ENCODE measurements at places on chromosomes 2 and 18.

DNA sequence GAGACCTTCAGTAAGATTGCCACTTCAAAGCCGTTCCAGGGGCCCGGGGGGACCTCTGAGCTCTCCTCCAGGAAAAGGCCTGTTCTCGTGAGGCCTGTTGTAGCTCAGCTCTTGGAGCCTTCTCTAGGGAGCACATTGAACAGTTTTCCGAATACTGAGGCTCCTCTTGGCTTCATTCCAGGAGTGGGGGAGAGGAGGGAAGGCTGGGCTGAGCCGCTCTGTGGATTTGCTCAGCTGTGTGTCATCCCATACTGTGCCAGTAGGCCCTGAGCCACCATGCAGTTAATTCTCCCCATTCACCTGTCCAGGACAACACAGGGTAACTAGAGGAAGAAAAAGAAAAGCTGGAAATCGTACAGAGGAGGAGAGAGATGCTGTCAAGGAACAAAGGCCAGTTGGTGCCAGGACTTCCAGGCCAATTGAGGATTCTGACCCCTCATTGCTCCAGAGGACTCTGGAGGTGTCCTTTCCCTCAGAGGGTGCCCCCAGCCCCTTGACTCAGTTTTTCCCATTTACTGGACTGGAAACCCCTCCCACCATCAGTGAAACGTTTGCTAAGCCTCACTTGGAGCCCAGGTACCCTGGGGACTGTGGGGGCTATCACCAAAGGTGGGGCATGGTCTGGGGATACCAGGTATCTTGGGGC is 41.4 kb downstream of the HS1BP3 start:
- DNase-seq: no peak

- DNase-seq: no peak
Observed at GRCh38 chr2:24471662-24472061, 19.4 kb upstream of the NCOA1 start.

DNA sequence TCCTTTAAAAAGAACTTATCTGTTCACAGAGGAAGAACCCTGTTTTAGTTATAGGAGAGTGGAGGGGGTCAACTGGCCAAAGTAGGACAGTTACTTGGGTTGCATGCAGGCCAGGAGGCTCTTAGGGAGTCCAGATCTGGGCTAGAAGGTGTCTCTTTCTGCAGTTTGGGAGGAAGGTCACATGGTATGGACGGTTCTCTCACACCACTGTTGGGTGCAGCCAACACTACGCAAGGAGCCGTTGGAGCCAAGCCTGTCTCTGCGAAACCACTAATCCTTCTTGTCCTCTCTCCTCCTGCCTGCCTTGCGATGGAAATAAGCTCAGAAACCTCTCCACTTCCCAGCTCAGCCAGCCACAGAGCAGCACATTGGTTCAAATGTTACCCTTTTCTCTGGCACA is 105.9 kb upstream of the TGFA start:
- DNase-seq: no peak

DNA sequence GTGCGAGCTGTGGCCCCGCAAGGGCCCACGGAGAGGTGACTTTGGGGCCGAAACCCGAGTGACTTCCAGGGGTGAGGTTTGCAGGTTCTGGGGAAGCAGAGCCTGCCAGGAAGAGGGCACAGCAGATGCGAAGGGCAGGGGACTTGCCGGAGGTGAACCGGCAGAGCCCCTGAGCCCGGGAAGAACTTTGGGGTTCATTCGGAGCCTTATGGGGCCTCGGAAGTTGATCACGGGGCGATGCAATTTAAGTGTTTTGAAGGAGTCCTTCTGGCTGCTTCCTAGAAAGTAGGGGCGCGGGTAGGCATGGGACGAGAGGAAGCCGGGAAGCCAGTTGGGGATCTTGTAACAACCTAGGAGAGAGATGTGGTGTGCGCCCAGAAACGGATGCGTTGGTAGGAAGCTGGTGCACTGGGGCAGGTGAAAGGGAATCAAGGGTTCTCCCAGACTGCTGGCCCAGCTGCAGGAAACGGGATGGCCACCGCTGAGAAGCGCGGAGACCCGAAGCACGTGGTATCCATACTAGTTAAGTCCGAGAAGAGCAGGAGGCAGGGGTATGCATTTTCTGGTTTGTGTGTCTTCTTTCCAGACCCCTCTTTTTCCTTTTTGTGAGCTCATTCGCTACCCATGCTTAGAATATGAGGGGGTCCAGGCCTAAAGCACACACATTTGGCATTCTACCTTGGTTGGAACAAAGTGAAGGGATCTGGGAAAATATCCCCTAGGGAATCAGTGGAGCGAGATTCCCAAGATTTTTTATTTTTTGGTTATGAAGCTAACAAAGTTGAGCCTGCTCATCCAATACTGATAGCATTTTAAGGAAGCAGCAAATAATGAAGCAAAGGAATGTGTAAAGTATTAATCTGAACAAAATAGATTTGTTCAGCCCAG is 758 bp downstream of the SCLY start:
- no peak for DNase-seq

DNA sequence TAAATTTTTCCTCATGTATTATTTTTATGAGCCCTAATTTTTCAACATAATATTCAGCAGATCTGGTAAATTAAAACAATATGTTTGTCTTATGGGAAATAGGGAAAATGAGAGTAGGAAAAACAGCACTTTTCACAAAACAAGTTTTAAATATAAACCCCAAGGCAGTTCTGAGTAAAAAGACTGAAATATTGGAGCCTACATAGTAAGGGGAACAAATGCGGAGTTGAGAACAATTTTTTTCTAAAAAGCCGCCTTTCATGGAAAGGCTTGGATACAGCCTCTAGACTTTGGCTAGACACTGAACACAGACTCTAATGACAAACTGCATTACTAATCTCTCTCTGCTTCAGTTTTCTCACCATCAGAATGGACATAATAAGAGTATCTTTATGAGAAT is 174.1 kb downstream of the NOL4 start:
- DNase-seq: no peak

GRCh38 chr2:216687646-216688045 is 7.7 kb downstream of the IGFBP5 start:
- no peak for DNase-seq

- no peak for DNase-seq
Observed at GRCh38 chr18:62061821-62062478, 124.9 kb downstream of the PIGN start.

DNA sequence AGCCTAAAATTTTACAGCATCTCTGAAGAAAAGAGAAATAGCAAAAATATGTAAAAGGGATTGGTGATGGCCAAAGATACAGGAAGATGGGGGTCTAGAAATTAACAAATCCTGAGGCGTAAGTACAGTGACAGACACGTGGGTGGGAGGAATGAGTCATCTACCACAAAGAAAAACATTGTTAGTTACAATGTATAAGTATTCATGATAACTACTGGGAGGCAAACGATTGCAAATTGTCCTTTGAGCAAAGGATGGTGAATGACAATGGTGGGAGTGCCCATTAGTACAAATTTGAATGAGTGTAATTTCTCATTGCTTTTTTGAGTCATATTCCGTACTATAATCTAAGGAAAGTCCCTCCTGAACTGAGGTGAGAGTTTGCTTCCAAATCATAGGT is 809.0 kb upstream of the FAM98A start:
- no peak for DNase-seq

DNA sequence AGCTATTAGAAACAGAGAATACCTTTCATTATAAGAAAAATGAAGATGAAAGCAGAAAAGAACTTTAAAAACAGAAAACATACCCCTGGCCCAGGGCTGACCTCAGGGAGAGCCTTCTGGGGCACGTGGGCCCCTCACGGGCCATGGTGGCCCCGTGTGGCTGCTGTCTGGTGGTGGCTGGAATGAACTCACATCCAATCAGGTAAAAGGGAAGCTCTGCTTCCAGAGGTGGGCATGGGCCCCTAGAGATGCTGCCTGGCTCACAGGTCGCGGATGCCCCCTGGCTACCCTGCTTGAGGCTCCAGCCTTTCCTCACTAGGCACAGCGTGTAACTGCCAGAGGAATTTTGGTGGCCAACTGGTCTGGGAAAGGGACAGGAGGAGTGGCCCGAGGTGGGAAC is 16.6 kb downstream of the SNORC start:
- DNase-seq: no peak

DNA sequence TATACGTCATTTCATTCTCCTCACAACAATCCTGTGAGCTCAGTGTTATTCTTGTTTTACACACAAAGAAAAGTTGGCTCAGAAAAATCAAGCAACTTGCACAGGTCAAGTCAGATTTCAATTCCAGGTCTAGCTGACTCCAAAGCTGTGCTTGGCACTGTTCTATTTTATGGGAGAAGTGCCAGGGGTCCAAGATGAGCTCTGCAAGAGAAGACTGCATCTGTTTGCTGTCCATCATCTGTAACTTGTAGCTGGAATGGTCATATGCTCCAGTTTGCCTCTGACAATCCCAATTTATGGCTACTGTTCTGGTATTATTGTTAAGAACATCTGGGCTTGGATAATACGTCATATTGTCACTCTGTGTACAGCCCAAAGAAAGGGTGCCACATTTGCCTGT is 28.9 kb downstream of the KCNF1 start:
- DNase-seq: no peak

DNA sequence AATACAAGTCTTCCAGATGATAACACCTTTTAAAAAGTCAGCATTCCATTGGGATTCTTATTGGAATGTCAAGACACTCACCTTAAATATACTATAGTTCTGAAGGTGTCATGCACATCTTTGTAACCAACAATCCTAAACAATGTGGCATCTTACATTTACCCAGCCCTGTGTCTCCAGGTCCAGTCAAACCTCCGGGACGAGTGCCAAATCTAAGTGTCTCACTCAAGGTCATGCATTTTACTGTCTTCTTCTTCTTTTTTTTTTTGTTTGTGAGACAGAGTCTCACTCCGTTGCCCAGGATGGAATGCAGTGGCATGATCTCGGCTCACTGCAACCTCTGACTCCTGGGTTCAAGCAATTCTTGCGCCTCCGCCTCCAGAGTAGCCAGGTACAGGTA is 206.9 kb upstream of the FAM98A start:
- no peak for DNase-seq

DNA sequence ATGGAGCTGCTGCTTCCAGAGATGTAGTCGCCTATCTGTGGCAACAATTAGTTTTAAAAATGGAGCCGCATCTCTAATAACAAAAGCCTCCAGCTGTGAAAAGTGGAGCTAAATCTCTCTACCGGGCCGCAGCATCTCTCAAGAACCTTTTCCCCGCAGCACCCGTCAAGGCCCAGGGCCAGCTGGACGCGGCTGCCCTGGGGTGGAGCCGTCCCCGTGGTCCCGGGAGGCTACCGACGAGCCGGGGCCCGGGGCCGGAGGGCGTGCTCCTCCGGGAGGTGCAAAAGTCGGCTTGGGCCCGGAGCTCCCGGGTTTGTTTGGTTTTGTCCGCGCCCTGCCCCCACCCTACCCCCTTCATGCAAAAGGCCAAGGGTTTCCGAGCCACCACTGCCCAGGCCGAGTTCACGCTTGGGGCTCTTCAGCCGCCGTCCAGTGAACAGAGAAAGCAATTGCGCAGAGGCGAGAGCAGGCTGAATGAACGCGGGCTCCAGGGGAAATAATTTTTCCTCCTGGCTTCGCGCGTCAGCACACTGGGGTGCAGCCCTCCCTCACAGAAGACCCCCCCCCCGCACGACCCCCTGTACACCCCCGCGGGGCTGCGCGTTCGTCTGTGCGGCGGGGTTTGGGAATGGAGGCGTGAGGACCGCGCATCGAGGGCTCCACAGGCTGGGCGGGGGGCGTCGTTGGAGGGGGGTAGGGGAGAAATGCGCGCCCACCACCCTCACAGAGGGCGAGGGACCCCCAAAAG is 557 bp upstream of the GREB1L start:
- no peak for DNase-seq

DNA sequence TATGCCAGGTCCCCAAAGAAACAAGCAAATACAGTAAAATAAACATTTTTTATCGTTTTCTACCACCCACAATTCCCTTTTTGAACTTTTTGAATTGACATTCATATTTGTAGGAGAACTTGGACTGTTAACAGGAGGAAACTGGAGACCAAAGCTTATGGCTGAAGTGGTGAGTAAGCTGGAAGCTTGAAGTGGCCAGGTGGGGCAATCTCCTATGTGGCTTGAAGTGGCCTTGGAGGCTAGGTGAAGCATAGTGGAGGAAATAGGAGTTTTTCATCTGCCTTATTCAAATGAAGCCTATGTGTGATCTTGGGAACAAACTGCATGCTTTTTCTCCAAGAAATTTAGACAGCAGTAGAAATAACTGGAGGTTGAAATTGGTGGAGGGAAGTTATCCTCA is 962.9 kb upstream of the FANCL start:
- DNase-seq: no peak

GRCh38 chr2:173118395-173118794 is 42.7 kb downstream of the MAP3K20 start:
- no peak for DNase-seq

DNA sequence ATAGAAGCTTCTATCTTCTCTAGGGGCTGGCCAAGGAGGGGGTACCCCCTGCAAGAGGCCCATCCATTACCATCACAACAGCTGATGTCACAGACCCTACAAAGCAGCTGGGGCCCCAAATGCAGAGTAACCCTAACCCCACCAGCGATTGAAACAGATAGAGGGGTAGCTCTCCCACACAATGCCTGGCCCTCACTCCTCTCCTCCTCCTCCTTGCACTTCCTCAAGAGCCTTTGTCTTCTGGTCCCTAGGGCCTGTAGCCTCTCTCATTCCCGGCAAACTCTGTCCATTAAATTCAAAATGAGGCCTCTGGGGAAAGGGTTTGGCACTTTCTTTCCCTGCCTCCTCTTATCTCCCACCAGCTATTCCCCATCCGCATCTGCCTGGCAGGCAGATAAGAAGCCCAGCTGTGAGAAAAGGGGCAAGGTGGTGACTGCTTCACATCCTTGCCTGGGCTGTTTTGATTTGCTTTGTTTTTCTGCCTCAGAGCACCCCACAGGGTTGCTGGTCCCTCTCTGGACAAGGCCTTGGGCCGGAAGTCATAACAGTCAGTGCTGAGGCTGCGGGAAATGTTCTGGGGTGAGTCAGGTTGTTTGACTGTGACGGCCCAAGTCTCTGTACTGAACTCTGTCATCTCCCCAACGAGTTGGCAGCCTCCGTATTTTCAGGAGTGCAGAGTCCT is 26.1 kb upstream of the CYP26B1 start:
- DNase-seq: no peak

- DNase-seq: no peak
Observed at GRCh38 chr2:107717661-107718060, 109.0 kb upstream of the RGPD4 start.

DNA sequence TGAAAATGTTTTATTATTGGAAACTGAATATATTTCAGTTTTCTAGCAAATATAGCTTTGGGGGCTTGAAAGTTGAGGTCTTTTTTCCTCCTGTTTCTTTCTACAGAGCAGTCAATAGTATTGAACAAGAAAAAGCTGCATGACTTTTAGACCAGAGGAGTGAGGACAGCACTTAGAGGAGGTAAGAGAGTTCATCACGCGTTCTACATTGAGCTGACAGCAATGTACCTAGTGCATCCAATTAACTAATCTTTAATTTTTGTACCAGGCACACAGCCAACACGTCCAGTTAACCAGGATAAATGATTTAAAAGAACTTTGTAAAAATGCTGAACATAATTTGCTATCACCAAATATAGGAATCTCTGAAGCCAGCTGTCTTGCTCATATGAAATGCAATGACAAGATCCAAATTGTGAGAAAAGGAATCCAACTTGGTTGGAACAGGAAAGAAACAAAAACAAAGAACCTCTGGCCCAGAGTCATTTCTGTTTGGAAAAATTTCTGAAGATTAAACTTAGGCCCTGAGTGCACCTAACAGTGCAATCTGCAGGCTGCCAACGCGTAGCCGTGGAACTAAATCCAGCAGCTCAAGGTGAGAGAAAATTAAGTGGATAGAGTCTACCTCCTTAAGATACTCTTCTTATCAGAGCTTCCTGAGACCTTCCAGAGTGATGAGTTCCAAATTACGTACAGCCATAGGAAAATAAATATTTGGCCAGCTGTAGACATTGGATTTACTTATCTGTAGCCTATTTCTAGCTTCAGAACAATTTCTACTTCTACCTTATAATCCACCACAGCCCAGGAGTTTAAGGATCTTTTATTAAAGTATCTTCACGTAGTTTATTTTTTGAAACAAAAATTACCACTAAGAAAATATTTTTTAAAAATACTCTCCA is 20.6 kb upstream of the SPTBN1 start:
- no peak for DNase-seq

Measured in iPS DF 19.7 (cell line).